Myometrial cell (primary cell): ENCODE measurements at places on chromosomes 5 and 9. TPM values are rescaled to one million over a fixed set of nuclear protein-coding genes. Genes with fewer than 3 reads are reported as not detected.

The DCAF12 gene
- 15.4 and 23.6 TPM in 2 replicates for total RNA-seq

The BNC2 gene
- 18.1 and 21.0 TPM in 2 replicates for total RNA-seq

The STRBP gene
- 2.6 and 3.4 TPM in 2 replicates for total RNA-seq

The CYSRT1 gene
- total RNA-seq = 2.3 and 2.8 TPM in 2 replicates
